Activated gamma-delta T cell treated with Interleukin-2 at 50 U/mL for 16 hours (primary cell): ENCODE measurements at places on chromosomes 3 and 15.

GRCh38 chr3:6282918-6283317 is 578.0 kb upstream of the GRM7 start:
- no peak for DNase-seq

DNA sequence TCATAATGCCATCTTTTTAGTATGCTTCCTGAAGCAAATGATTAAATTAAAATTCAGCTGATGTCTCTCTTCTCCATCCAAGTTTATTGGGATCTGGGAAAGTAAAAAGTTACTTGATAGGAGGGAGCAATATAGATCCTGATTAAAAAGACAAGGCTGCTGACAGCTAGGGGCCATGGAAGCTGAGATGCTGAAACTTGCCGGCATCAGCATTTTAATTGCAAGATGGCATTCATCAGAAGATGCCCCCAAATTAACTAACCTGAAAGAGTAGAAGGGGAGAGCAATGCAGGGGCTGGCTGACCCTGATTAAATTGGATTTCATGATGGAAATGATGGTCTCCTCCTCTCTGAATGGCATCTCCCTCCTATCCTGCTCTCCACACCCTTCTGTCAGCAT is 31.1 kb downstream of the CPNE4 start:
- DNase-seq, result no peak

DNA sequence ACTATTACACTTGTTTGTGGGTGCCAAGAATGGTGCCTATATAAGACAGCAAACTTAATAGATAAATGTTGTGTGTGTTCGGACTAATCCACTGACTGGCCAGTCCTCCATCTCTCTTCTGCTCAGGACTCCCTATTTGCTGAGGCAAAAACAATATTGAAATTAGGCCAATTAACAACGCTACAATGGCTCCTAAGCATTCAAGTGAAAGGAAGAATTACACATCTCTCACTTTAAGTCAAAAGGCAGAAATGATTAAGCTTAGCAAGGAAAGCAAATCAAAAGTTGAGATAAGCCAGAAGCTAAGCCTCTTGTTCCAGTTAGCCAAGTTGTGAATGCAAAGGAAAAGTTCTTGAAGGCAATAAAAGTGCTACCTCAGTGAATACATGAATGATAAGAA is 126.9 kb downstream of the CCNL1 start:
- no peak for DNase-seq

DNA sequence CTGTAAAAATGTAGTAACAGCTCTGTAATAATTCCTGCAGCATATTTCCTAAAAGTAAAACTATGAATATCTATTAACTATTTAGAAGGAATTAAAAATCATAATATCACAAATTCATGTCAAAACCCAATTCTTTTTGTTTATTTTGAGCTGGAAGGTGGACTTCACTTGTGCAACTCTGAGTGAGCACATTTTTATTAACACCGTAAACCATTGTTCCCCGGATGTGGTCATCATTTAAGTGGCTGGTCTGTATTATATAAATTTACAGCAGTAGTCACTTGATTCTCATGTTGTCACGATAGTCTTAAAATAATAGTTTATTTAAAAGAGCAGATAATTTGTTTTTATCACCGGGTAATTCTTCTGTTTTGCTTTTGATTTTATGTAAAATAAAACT is 43.0 kb upstream of the UTS2B start:
- no peak for DNase-seq

DNA sequence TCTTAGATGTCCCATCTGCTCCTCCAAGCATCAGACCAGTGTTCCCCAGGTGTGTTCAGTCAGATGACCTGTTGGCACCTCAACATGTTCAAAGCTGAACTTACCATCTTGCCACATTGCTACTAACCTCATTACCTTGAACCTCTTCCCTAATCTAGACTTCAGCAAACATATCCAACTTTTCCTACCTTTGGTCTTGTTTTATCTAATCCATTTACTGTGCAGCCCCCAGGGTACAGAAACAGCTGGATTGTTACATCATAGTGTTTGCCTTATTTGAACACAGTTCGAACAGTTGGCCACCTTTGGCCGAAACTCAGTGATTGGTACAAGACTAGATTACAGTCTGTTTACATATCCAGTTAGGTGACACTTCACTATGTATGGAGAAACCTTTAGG is 36.1 kb upstream of the MCF2L2 start:
- DNase-seq, result no peak

DNA sequence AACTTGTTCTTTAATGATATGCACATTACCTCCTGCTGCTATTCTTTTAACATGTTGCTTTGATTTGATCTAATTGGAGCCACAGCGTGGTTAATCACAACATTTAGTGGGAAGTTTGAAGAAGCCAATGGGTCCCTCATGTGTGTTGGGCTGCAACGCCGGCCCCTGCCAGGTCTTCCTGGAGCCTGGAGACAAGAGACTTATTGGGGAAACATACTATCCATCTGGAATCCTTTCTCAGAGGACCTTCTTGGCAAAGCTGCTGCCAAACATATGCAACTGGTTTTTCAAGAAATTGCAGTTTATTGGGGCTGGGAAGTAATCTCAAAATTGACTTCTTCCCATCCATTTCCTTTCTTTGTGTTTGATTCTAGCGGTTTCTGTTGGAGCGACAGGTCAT is 396.3 kb upstream of the PROK2 start:
- no peak for DNase-seq

DNA sequence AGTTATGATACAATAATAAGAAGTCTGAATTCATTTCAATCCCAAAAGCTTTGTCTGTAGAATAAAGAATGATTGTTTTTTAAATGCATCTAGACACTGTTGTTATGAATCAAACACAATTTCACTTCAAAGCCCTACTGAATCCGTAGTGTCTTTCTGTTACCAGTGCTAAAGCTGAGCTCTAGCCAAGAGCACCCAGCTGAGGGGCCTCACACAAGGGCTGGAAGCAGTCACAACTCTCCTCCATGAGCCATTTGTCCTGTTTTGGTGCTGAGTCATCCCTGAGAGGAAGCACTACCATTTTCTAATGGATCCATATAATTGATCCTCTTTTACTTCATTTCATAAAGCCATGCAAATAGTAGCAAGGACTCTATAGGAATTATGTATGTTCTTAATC is 158.2 kb upstream of the ANKRD28 start:
- no peak for DNase-seq

GRCh38 chr3:4757575-4758248 is 221.5 kb upstream of the BHLHE40 start:
- no peak for DNase-seq

- no peak for DNase-seq
Measured at GRCh38 chr15:40270246-40270995, 12.4 kb downstream of the ANKRD63 start.

DNA sequence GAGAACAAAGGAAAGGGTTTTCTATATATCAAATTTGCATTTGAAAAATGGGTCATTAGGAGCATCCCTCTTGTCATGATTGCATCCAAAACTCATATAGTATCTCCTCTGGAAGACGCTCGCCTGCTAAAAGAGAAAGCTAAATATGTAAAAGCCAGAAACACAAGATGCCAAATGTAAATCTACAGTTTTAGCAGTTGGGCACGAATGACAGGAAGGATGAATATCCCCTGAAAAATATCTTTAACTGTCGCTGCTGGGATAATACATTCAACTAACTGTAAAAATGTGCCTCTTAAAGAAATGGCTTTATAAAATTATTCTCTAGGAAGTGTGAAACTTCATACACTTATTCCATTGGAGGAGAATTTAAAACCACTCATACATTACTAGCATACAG is 101.7 kb downstream of the DCLK3 start:
- no peak for DNase-seq

- no peak for DNase-seq
Measured at GRCh38 chr3:58324391-58325390, 8.0 kb upstream of the PXK start.

DNA sequence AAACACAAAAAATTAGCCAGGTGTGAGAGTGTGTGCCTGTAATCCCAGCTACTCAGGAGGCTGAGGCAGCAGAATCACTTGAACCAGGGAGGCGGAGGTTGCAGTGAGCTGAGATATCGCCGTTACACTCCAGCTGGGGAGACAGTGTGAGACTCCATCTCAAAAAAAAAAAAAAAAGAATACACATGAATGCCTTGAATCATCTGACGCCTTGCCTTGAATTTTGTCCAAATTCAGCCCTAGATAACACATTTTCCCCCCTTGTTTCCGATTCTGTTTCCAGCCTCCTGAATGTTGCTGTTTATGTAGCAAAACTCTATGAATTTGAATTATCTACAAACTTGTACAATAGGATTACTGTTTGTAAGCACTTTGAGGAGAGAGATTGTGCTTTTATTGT is 98.7 kb upstream of the ARL6 start:
- no peak for DNase-seq

- DNase-seq, result no peak
Measured at GRCh38 chr15:41024131-41024530, 70.9 kb downstream of the CHAC1 start.

DNA sequence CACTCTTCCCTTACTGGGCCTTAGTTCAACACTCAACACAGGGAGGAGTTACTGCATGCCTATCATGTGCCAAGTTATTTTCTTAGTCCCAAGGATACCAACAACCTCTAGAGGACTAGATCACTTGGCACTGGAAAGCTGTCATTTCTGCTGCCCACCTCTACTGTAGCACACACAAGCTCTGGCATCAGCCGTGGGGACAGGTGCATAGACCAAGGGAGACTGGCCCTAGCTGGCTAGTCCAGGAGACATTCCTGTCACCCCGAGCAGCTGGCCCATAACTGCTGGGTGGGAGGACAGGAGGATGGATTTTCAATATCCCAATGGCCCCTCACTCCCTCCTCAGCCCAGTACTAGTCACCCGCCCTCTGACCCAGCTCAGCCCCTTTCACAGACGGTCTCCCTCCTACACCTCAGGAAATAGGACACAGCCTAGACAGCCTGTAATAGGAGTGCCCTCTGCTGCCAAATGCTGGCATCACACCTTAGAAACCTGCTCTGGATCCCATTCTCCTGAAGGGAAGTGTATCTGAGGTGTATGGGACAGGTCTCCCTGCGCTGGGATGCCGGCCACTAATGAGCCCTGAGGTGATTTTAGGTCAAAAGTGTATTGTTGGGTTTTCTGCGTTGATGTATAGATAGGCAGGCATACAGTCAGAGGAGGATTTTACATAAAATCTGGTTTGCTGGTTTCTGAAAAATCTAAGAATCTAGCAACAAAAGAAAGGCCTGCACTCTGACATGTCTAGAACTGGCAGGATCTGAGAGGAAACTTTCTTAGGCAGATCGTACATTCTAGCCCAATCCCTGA is 3.4 kb upstream of the DZIP1L start:
- peak; percentile 33 for DNase-seq

GRCh38 chr15:69497667-69498066 is 45.0 kb downstream of the RPLP1 start:
- DNase-seq, result no peak

DNA sequence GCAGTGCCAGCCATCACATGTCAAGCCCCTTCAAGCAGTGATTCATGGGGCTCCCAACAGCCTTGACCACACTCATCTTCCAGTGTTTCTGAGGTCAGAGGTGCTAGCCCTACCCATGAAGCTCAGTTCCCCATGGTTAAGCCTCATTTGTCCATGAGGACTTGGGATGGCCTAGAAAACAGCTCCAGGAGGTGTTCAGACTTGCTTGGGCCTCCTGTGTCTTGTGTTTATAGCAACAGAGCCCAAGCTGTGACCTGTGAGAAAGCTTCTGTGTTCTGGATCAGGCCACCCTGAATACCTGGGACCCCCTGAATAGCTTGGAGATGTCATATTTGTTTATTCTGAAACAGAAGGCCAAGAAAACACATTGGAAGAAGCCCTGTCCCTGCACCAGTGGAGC is 36.7 kb downstream of the LARP6 start:
- DNase-seq, result no peak

DNA sequence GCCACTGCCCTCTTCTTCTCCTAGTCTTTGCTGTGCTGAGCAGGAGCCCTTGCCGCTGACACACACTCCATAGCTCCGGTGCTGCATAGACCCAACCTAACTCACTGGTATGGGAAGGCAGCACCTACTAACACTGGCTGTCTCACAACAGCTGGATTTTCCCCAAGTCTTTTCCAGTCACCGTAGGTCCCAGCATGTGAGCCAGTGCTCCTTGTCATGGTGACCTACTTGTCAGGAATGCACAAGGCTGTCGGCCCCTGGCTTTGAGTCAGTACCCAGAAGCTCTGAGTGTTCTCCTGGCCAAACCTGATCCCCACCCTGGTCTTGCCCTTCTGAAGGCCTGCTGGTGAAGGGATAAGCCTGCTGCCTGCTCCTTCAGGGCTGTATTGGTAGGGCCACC is 25.7 kb downstream of the AMOTL2 start:
- no peak for DNase-seq

DNA sequence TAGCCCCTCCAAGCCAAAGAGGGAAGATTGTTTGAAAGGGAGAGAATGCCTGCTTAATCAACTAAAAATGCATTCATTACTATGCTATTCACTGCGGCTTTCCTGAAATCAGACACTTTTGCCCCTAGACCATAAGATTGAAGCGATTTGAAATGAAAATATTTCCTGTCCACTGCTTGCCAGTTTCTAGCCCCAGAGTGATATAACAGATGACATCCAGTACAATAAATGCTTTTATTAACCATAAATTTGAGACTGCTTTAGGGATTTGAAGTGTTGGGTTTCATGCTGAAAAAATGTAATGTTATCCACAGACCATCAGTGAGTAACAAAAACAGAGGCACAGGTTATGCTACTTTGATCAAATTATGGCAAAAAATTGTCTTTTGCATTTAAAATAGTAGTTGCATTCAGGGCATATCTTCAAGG is 14.1 kb downstream of the IL17RD start:
- DNase-seq, result no peak

- no peak for DNase-seq
Measured at GRCh38 chr3:144010371-144010770, 38.7 kb downstream of the DIPK2A start.

DNA sequence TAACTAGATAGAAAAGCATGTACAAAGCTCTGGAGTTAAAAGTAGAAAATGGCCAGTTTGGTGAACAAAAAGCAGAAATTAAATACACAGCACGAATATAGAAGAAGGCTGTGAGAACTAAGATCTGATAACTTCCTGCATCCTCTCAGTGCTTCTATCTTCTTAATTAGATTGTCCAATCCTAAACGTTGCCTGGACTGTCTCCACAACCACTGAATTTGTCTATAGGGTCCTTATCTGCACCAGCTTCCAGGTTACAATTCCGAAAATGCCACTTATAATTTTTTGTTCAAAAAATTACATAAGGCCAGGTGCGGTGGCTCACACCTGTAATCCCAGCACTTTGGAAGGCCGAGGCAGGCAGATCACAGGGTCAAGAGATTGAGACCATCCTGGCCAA is 626.3 kb downstream of the TBL1XR1 start:
- no peak for DNase-seq

- DNase-seq, result no peak
Measured at GRCh38 chr3:52886049-52886730, 11.2 kb downstream of the STIMATE start.
